ENCODE measurements at places on chromosomes 2 and 18.

GRCh38 chr2:237929979-237930378 is 36.8 kb upstream of the UBE2F start:
- no peak for DNase-seq

DNA sequence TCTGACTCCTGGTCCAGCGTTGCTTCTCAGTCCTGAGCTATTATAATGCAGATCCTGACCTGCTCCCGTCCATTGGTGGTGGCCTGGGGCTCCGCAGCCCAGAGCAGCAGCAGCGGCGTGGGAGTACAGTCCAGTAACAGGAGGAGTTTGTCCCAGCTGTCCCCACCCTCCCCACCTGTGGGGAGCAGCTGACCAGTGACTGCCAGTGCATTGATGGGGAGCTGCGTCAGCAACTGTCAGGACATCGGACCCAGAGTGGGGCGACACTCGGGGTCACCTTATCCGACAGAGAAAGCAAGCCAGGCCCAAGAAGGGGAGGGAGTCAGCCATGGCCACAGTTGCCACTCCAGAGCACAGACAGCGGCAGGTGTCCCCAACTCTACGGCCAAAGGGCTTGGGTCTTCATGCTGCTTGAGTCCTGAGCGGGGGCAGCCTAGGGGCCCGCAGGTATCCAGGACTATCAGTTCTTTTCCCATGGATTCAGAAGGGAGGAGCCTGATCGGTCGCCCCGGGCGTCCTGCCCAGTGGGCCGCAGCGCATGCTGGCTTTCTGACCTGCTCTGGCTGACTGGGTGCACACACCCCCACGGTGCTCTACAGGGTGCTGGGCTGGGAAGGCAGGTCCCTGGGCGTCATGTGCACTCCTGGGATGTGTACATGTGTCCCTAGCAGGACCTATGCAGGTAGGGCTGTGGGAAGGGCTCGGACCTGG is 29.7 kb downstream of the DNMT3A start:
- no peak for DNase-seq

GRCh38 chr2:63721082-63721424 is 120.6 kb upstream of the UGP2 start:
- no peak for DNase-seq

- no peak for DNase-seq
Measured at GRCh38 chr2:54655046-54655809, 68.2 kb upstream of the EML6 start.

- no peak for DNase-seq
Measured at GRCh38 chr18:7032537-7032936, 85.1 kb downstream of the LAMA1 start.

DNA sequence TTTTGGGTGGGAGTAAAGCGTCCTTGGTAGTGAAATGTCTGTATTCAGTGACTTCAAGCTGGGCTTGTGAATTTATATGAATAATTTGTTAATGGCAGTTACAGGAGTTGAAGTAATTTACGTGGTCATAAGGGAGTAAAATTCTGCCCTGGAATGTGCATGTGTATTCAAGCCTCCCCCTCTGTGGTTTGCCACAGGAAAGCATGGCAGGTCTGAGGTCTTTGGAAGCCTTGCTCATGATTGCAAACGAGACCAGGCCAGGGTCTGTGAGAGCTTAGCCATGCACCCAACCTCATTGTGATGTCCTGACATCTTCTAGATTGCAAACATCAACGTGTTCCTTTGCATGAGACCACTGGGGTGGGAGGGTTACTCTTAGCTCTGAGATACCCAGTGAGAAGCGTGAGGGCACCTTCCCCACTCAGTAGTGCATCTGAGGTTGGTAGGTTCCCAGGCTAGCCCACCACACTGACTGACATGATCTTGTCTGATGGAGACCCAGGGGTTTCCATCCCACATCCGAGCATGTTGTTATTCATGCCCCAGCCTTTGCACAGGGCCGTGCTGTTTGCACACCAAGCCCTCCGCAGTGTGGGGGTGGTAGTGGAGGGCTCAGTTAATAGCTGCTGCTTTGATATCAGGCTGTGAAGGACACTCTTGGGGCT is 216.5 kb downstream of the KLHL29 start:
- no peak for DNase-seq

DNA sequence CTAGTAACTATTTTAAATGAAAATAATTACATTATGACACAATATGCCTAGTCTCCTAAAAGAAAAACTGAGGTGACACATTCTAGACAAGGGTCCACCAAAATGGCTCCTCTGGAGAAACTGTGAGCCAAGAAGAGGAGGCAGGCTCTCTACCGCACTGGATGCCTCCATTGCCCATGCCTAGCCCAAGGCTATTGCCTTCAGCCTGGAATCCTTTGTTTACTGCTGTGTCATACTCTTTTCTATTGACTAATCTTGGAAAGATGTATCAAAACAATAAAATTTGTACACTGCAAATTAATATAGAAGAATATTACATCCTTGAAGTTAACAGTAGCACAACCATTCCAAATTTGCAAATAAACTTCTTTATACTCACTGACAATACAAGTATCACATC is 167.1 kb downstream of the RAB3GAP1 start:
- DNase-seq = no peak

DNA sequence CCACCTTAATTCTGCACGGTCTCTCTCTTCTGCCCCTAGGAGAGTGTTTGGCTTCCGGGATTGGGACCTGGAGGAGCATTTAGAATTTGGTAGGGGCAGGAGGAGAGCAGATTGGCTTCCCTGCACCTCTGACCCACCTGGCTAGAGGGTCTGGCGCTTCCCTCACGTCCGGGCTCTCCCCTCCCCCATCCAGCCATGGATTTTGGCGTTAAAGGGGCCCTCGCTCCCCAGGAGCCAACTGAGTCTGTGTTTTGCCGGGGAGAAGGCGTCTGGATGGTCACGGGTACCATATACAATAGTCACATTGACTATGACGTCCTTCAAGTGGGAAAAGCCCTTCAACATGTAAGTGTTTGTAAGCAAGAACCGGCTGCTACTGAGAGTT is 6.6 kb downstream of the HOXD3 start:
- no peak for DNase-seq

GRCh38 chr2:235514627-235515363 is 21.0 kb downstream of the AGAP1 start:
- DNase-seq = no peak

DNA sequence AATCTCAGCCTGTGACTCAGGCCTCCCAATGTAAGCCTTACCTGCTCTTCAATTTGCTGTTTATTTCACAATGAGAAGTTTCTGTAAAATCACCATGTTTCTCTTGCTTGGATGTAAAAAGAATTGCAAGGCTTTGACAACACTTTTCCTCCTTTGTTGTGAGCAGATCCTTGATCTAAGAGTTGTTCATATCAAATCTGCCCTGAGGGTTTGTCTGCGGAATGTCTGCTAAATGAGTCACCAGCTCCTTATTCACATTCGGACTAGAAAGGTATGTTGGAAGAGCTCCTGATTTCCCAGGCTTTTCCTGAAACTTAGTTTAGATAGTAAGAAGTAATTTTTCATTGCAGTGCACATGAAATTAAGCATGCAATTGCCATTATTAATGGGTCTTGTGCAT is 268.2 kb upstream of the TCF4 start:
- no peak for DNase-seq

- DNase-seq = no peak
Measured at GRCh38 chr18:11322006-11322405, 172.6 kb upstream of the PIEZO2 start.

DNA sequence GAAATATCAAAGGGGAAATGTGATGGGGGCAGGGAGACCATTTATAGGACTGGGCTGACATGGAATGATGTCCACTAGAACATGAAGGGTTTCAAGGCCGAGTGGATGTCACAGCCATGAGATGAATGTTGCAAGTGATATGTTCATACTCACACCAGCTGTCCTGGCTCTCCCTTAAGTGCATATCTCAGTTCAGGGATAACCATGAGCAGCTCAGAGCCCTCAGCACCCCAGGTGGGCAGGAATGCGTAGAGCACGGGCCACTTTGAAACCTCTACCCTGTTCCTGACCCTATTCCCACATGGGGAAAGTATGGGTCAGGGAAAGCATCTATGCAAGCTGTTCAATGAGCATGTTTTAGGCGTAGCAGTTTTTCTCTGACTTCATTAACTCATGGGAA is 12.4 kb upstream of the EML4 start:
- DNase-seq = no peak

- no peak for DNase-seq
Measured at GRCh38 chr2:43135583-43135982, 90.8 kb downstream of the ZFP36L2 start.
